ENCODE measurements at places on chromosomes 16 and 17.

GRCh38 chr16:76583466-76583865 lies 306.3 kb downstream of the CNTNAP4 start:
- DNase-seq = no peak

DNA sequence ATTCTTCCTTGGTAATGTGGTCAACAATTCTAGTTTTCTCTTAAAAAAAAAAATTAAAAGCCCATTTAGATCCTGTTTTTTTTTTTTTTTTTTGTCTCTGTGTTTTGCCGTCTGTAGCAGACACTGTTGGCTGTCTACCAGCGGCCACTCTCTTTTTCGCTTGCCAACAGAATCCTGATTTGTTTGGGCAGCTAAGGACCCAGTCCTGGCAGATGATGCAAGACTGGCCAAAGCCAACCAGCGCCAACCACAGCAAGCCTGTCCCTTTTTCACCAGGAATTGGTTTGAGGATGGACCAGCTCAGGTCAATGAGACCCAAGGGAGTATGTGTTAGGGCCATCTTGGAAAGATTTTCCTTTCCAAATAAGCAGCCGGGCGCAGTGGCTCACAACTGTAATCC lies 28.2 kb downstream of the ST3GAL2 start:
- no peak for DNase-seq

GRCh38 chr17:80990921-80991644 lies 558 bp upstream of the CHMP6 start:
- no peak for DNase-seq

DNA sequence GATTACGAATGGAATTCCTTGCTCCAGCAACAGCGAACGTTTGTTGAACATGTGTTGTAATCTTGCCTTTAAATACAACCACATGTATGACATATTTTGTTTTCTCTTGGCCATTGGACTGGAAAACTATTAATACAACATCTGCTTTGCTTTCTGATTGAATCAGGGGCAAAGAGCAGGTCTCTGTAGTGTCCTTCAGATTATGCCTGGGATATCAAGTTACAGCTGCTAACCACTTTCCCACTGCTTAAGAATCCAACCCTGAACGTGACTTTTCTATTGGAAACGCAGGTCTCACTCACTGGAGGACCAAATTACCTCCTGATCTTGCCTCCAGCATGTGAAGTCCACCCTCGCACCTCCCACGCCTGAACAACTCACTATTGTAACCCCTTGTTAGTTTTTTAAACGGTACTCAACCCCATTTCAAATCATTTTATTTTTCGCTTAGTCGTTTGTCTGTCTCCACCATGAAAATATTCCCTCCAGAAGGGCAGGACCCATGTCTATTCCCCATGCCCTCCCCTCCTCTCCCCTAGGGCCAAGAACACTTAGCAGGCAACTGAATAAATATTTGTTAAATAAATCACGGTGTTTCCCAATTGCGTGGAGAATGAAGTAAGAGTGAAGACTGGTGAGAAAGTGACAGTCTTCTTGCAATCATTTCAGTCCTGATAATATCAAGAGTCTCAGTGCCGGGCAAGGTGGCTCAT lies 57.4 kb upstream of the MRTFB start:
- no peak for DNase-seq

- DNase-seq = no peak
Observed at GRCh38 chr17:75454193-75454592, 2.2 kb upstream of the TMEM94 start.

- no peak for DNase-seq
Observed at GRCh38 chr17:82438401-82439193, 12.0 kb downstream of the CYBC1 start.

GRCh38 chr16:49937886-49938285 lies 82.0 kb upstream of the ZNF423 start:
- DNase-seq = no peak

DNA sequence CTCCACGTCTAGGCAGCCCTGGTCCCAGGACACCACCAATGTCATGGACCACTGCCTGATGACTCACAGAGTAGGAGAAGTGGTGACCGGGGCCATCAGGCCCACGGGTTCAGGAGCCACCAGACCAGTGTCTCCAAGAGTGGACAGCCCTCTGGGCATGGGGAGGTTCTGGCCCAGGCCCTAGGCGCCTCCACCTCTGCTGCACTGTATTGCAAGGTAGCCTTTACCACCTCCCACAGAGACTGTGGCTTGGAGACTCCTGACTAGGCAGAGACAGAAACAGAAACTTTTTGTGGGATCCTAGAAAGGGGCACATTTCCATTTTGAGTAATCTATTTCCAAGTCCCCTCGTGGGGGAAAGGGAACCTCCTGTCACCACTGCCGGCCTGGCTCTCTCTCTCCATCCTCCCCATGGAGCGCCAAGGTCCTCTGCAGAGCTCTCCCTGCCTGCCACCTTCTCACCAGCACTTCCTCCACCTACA lies 2.9 kb downstream of the CDIP1 start:
- no peak for DNase-seq

DNA sequence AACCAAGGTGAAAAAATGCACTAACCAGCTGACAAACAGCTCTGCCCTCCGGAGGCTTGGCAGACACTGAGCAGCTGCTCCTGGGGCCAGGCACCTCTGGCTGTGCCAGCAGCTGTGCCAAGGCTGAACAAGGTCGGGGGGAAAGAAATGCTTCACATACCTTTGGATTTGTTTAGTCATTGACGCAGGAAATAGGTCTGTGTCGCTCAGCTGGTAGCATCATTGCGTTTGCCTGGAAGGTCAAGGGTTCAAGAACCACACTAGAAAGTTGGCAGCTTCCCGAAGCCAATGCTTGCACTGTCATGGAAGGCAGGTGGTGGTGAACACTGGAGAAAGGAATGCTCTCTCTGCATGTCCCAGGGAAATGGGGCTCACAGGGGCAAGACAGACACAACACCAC lies 63.5 kb downstream of the PCTP start:
- DNase-seq = no peak

- no peak for DNase-seq
Observed at GRCh38 chr17:45656527-45657181, 127.5 kb upstream of the CRHR1 start.

DNA sequence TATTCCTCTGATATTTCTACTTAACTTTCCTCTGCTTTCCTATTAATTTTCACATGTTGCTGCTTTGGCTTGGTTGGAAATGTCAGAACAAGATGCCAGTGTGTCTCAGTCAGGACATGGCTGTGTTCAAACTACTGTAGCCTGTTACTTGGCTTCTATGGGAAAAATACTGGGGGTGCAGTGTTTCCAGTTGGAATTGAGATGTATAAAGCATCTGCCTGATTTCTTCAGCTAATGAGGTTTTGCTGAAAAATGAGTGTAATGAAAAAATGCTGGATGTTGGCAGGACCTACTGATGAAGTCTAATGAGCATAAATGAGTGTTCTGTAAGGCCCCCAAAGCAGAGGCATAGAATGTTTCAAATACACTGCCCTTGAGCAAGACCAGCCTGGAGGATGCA lies 166.6 kb downstream of the PHKB start:
- no peak for DNase-seq

- no peak for DNase-seq
Observed at GRCh38 chr16:74700438-74701225, at the start of gene MLKL. MLKL (minus strand) TSS chr16:74700862; CDS start chr16:74695757, 5,105 bp downstream.

GRCh38 chr16:81703177-81704155 lies 75.6 kb upstream of the PLCG2 start:
- no peak for DNase-seq

Measured in cortex of kidney (tissue), 1 donor.